ENCODE measurements at places on chromosomes 12 and 14. TPM values are rescaled to one million over a fixed set of nuclear protein-coding genes. Genes with fewer than 3 reads are reported as not detected.

Gene HOXC6
- total RNA-seq: 0.65 TPM

Gene KRT83
- not detected for total RNA-seq

Gene CBX5
- total RNA-seq: 57.5 TPM

Gene AKAP6
- total RNA-seq: 138 TPM

Gene CLEC4E
- 2.5 TPM for total RNA-seq

Gene RNASE1
- total RNA-seq: 280 TPM

Gene AICDA
- total RNA-seq: not detected

Gene TSFM
- 33.5 TPM for total RNA-seq

Gene KIF5A
- total RNA-seq: 0.09 TPM

Gene HPD
- total RNA-seq: 5.1 TPM

Gene KITLG
- total RNA-seq: 8.0 TPM

Gene ABHD4
- total RNA-seq: 40.9 TPM

Gene RPGRIP1
- total RNA-seq: 0.42 TPM

DNA sequence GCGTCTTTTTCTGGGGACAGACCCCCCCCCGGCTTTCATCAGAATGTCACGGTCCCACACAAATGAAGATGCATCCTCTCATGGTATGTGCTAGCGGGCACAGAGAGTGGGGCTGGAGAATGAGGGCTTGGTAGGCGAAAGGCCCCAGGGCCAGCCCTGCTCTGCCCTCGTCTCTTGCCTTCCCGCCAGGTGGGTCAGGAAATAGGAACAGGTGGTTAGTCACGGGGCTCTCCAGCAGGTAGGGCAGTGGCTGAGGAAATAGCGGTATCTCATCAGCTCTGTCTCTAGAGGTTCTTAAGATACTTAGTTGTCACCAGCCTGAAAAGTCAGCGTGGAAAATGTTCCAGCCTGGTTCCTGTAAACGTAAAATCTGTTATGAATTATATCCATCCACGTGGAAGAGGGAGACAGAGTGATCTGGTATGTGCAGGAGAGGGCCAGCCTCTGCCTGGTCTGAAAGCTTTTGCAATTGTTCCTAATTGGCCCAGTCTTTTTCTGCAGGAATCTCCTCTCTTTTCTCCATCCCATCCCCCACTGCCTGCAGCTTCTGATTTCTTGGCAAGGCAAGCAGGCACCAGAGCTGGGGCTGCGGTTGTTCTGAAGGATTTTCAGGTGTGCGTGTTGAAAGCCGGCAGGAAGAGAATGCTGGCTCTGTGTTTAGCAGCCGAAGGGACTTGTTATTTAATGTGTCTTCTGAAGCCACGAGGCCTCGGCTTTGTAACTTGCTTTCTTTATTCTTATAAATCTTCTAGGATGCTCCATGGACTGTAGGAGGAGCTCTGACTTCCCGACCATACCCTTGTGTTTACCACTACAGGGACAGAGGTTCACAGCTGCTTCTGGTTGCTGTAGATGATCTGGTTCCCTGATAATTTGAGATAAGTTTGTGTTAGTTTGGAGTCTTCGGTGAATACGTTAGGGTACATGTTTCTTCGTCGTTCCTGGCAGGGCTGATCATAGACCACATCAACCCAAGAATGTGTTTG lies 131.1 kb downstream of the CACNA1C start:
- DNase-seq: no peak

DNA sequence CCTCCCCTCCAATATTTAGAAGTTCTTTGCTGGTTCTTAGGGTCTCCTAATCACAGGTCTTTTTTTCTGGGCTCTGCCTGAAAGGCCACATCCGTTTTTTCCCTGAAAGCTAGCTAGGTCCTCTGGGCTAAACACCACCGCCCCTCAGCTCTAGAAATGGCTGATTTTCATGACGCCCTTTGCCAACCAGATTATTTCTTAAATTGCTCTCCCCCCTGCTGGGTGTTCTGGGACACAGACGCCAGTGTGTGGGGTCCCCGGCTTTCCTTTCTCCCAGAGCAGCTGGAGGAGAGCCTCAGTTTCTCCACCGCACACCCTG lies 45.3 kb upstream of the ATP23 start:
- DNase-seq: no peak

GRCh38 chr14:73695997-73696396 lies 18.2 kb downstream of the PNMA1 start:
- no peak for DNase-seq

DNA sequence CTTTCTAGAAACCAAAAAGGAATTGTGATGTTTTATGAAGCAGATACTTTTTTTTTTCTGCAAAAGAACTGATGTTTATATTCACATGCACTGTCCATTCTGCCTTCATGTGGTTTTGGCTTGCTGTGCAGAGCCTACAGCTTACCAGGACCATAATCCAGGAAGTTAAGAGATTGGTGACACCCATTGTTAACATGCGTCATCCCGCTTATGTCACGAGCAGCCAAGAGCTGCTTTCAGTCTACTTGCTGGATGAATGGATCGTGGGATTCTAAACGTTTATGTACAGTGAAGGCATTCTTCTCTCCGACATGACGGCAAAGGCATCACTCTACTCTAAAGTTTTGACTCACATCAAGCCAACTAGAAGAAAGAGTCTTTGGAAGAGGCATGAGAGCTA lies 76.6 kb downstream of the PAX9 start:
- DNase-seq: no peak

- DNase-seq: no peak
These were observed 900 bp upstream of the MTERF2 start for GRCh38 chr12:106987846-106988245.

GRCh38 chr12:107361970-107362369 lies 268.6 kb upstream of the CRY1 start:
- DNase-seq: no peak

GRCh38 chr12:4323396-4323795 lies 2.4 kb downstream of the TIGAR start:
- no peak for DNase-seq

DNA sequence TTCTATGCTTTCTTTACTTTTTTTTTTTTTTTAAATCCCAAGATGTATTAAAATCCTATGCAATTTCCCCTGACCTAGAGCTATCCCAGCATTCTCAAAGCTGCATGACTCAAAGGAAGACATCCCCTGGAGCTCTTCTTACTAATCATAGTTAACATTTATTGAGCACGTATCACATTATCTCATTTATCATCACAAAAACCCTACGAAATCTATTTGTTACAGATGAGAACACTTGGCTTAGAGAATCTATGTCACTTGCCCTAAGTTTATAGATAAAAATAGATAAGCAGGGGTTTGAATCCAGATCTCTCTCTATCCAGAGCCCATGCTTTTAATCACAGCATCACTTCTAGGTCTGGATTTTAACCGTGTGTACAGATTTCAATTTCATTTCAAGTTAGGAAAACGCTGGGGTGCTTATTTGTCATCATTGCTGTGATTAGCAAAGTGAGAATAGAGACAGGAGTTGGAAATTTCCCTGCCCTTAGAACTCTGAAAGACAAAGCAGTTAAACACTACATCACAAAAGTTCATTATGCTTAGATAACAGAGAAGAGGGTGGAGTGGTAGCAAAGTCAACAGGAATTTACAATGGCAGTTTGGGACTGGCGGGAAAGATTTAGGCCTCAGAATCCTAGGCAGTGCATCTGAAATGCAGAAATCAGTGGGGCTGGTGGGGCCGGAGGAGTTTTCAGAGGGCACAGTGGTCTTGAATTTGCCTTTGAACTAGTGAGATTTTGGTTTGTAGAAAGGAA lies 177.7 kb upstream of the FRMD6 start:
- DNase-seq: no peak
